ENCODE measurements at places on chromosomes 7 and 10.
A peak's percentile ranks its signal among the peaks of the same experiment; 100 is the strongest.

GRCh38 chr10:13893926-13894325 lies 307.2 kb downstream of the PRPF18 start:
- DNase-seq, result no peak

GRCh38 chr10:49150426-49150825 lies 16.6 kb upstream of the FAM170B start:
- no peak for DNase-seq

DNA sequence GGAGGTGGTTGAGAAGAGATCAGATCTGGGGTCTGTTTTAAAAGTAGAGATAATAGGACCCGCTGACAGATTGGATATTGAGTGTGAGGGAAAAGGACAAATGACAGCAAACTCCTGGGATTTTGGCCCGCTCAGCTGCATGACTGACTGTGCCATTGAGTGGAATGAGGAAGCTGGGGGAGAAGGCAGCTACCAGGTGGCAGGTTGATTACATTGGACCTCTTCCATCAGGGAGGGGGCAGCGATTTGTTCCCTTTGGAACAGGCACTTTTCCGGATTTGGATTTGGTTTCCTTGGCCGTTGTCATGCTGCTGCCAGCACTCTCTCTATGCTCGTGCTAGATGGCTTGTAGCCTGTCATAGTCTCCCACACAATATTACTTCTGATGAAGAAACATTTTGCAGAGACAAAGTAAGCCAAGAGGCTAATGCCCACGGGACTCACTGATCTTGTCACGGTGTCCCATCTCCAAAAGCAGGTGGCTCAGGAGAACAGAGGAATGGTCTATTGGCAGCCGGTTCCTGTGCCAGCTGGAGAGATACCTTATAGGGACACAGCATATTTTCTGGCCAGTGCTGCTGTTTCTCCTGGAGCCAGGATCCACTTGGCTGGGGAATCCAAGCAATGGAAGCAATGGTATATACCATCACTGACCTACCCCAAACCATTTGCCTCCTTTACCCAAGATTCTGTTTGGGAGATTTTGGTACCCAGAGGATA lies 69.1 kb upstream of the WAC start:
- DNase-seq, result no peak

DNA sequence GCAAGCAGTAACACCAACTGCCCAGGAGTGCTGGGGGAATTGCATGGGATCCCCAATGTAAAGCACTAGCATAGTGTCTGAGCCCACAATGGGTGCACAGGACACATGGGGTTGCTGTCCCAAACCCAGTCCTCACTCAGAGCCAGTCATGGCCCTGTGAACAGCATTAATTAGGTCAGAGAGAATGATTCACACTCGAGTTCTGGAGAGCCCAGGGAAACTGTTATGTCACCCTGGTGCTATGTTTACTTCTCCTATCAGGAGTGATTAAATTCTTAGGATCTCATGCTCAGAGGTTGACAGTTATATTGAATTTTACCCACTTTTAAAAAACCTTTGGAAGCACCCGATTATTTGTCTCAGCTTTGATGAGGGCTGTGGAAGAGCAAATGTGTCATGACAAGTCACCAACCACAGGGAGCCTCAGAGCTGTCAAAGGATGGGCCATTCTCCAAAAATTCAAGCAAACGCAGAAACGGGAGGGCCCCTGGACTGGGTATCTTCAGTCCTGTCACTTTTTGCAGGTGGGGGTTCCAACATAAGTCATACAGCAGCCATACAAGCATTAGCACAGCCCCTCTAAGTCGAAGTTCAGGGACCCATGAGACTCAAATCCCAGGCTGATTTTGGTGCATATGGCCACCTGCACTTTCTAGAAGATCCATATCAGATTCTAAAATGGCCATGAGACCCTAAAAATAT lies 1.3 kb upstream of the RASSF4 start:
- no peak for DNase-seq

- DNase-seq, result no peak
Observed at GRCh38 chr7:13321316-13321715, 633.9 kb downstream of the ARL4A start.

GRCh38 chr7:65430344-65431186 lies 56.9 kb downstream of the ZNF92 start:
- no peak for DNase-seq

DNA sequence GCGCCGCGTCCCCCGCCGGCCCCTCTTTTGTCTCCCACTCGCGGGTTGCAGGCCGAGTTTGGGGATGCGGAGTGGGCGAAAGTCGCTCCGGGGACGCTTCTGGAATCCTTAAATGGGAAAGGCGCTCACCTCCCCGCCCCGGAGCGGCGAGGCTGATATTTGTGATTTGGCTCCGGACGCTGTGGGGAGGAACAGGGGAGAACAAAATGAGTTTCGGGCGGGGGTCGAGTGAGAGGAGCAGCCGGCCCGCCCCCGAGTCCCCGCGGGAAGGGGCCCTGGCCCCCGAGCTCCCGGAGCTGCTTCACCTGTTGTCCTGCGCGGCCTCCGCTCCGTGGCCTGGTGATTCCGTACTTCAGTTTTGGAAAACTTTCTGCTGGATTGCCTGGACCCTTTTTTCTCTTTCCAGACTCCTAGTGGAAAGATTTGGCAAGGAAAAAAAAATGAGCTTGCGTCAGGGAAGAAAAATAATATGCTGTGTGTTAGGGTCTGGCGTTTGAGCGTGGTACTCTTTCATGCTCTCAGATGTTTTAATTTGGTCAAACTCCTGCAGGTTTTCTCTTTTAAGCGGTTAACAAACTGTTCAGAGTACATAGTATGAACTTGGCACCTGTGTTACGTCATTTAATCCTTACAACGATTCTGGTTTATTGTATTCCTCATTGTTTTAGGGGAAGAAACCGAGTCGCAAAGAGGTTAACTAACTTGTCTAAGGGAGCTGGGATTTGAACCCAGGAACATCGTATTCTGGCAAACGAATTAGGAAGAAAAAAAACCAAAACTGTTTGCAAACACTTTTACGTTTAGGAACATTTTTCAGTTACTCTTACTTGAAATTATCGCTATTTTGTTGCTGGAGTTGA lies 924 bp downstream of the BMPR1A start:
- DNase-seq, result peak; percentile 26

- no peak for DNase-seq
Observed at GRCh38 chr7:113087071-113087998, 708 bp upstream of the GPR85 start.

- no peak for DNase-seq
Observed at GRCh38 chr10:71362141-71362540, 34.6 kb upstream of the CDH23 start.

DNA sequence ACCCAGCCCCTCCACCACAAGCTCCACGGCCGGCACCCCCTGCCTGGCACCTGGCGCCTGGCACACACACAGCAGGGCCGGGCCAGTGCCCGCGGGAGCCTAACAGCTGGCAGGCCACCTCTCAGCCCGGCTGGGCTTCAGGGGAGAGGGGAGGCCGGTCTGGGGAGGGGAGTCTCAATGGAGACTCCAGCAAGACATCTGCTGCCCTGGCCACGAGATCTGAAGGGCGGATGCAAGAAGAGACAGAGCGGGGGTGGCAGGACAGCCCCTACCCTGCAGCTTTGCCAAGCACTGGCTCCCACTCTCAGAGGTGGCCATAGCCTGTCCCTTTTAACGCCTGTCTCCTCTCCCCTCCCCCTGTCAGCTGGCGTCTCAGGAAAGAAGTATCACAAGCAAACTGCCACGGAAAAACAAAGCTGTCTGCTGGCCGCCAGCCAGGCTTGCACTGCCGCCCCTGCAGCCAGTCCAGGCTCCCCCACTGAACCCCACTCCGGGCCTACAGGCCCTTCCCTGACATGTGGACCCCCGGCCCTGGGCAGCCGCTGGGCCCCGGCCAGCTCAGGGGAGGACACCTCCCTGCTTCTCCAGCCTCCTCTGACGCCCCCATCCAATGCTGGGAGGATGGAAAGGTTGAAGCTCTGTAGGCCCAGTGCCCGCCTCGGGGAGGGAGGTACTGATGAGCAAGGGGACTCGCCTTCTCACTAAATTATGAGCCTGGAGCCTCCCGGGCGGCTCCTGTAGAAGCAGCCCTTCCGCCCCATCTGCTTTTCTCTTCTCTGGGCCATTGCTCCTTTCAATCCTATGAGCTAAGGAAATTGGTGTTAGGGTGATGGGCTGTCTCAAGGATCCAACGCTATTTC lies 178.4 kb downstream of the ARHGAP12 start:
- DNase-seq, result no peak

GRCh38 chr10:11918384-11918783 lies 95.2 kb downstream of the PROSER2 start:
- DNase-seq, result no peak

GRCh38 chr7:42069590-42069989 lies 167.4 kb downstream of the GLI3 start:
- no peak for DNase-seq

DNA sequence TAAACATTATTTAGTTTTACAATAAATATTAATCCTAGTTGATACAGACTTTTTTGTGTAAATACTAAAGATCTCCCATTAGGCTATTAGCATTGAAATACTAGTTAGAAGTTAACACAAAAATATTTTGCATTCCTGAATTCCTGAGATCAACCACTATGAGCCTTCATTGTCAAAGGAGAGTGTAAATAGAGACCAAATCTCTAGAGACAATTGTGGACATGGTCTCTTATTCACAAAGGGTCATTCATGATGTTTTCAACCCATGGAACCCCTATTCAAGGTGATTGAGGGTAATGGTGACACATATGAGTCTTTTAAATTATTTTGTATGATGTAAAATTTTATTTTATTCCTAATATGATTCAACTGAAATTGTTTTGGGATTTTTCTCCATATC lies 1454.8 kb upstream of the LRRTM3 start:
- no peak for DNase-seq

DNA sequence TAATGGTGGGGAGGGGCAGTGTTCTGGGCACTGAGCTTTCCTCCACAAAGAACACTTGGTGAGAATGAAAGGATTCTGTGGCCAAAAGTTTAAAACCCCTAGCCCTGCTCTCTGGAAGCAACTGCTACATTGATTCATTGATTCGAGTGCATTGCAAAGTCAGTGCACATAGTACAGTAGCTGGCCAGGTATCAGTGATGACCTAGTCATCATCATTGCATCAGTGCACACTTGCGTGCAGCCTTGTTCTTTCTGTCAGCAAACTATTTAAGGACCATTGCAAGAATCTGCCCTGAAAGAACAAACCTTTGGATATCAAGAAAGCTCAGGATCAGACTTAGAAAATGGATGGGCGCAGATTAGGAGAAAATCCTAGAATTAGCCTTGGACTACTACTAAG lies 47.4 kb downstream of the CUL1 start:
- no peak for DNase-seq

DNA sequence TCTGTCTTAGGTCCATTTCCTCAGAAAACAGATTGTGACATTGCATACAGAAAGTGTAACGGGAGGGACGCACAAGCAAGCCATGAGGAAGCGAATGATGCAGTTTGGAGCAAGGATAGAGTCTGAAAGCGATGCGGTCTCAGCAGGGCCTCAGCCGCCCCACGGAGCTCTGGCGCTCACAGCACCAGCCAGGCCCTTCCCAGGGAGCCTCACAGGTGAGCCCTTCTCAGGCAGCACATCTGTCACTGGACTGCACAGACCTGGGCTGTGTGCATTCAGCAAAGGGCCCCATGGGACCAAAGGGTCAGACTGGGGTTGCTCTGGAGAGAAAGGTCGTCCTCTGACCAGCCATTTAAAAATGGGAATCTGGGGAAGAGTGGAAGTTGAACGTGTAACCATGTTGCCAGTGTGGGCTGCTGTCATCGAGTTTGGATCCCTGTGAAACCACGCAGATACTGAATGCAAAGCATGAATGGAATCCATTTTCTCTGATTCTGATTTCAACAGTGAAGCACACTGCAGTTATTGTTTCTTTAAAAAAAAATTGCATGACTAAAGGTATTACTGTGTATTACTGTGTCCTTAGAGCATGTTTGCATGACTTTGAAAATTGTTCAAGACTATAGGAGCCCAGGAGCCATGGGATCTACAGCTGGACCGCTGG lies 350.0 kb upstream of the AKR1E2 start:
- DNase-seq, result peak; percentile 38

DNA sequence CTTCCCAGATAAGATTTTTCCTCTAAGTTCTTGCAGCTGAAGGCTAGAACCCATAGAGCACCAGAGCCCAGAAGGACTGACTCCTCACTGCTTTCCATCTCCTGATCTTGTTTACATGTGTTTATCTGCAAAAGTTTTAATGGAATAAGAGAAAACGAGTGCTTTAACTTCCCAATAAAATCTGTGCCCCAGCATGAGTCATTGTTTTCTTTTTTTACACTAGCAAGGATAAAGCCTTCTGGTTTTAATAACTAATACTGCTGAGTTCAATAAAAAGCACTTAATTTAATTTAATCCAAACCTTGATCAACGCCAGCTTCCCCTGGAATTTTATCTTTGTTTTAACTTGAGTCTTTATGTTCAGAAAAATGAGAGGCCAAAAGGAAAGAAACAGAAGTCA lies 227.6 kb downstream of the HPSE2 start:
- DNase-seq, result no peak

DNA sequence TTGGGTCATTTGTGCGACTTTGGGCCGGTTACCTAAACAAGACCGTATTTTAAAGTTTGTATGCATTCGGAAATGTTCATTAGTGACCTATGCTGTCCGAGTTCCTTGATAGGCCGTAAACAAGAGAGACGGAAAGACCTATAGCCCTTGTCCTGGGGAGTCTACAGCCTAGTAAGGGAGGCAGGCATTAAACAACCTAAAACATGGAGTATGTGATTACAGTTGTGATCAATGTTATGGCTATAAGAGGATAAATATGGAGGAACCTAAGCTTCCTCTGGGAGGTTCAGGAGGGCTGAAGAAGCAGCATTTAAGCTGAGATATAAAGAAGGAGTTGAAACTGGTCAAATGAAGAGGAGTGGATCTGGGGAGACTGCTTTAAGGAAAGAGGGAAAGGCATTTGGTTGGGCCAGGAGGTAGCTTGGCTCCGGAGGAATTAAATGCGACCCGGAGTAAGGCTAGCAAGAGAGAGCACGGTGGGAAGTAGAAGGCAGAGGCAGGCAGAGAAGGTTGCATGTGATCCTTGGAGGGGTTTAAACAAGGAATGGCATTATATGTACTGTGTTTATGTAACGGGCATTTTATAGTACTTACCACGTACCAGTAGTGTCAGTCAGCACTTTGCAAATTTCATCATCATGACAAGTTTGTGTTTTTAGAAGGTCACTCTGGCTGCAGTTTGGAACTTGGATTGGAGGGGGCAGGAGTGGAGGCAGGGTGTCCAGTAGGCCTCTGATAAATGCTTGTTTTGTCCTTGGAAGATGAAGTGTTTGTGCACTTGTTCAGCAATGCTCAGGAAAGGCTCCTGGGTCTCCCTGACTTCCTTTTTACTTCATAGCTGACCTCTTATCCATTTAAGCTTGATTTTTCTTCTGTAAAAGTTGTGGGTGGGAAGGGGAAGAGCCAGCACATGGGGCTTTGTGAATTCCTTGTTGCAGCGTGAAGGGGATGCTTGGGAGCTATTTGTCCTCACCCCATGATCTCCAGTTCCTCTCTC lies 1.0 kb upstream of the AVPI1 start:
- no peak for DNase-seq

DNA sequence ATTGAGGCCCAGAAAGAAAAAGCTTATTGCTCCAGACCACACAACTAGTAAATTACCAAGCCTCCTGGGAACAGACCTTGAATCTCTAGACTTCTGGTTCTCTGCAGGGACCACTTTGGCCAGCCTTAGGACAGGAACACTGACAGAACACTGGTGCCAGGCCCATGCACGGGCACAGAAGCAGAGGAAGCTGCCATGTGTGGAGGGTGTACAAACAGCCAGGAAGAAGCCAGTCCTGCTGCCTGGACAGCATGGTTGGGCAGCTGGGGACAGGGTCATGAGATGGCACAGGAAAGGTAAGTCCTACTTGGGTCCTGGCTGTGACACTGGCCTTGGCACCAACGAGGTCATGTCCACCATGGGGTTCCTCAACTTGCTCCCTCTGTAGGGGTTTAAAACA lies 19.2 kb downstream of the MMRN2 start:
- DNase-seq, result no peak

Measured in DND-41 (cell line).